ENCODE measurements at places on chromosomes 4 and X. TPM values are rescaled to one million over a fixed set of nuclear protein-coding genes. Genes with fewer than 3 reads are reported as not detected.

- no peaks in the 10 kb centered on the region for H3K4me1 ChIP-seq
- H3K27me3 ChIP-seq = no peaks in the 10 kb centered on the region
- no peak for DNase-seq
- H3K27ac ChIP-seq = no peak overlapping the region
- H3K36me3 ChIP-seq = no peaks in the 10 kb centered on the region
- no peak overlapping the region for H3K4me3 ChIP-seq
Measured at GRCh38 chr4:71201057-71201456, 137.8 kb upstream of the SLC4A4 start.

GRCh38 chr4:139853309-139853708, 187.7 kb downstream of the MGST2 start:
- H3K27me3 ChIP-seq = no peaks in the 10 kb centered on the region
- H3K36me3 ChIP-seq = no peaks in the 10 kb centered on the region
- H3K4me1 ChIP-seq = peaks cover 11% of the 10 kb centered on the region
- no peak overlapping the region for H3K27ac ChIP-seq

DNA sequence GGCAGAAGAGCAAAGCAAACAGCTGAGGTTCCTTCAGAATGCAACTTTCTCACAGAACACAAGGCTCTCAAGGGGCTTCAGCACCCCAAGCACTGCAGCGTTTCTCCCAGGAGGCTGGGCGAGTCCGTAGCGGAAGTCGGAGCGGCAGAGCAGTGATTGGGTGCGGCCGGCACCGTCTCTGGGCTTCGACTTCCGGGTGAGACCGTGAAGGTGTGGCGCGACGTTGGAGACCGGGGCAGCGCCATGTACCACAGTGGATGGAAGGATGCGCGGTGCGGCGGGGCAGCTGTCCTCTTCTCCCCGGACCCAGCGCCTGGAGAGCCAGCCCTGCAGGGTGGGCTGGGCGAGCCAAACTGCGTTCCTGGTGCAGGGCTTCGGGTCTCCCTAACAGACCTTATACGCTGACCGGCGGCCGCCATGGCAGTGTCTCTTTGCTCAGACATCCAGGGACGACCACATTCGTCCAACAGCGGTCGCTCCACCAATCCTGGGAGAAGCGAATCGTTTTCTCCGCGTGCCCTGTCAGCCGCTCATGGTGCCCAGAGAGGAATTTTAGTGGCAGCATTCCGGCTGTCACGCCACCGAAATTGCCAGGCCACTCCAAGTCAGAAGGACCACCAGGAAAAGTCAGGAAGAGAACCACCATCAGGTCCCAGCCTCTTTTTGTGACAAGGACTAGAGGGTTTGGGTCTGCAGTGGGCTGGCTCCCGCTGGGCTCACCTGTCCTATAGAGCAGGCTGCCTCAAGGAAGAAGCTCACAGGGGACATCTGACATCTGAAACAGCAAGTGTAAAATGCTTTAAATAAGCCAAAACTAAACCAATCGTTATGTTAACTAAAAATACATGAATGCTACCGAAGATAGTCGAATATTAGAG, 20.5 kb downstream of the TRIM61 start:
- H3K27ac ChIP-seq = no peak overlapping the region
- H3K4me1 ChIP-seq = no peaks in the 10 kb centered on the region
- H3K27me3 ChIP-seq = no peaks in the 10 kb centered on the region
- peak; percentile 52 for DNase-seq
- H3K36me3 ChIP-seq = no peaks in the 10 kb centered on the region

DNA sequence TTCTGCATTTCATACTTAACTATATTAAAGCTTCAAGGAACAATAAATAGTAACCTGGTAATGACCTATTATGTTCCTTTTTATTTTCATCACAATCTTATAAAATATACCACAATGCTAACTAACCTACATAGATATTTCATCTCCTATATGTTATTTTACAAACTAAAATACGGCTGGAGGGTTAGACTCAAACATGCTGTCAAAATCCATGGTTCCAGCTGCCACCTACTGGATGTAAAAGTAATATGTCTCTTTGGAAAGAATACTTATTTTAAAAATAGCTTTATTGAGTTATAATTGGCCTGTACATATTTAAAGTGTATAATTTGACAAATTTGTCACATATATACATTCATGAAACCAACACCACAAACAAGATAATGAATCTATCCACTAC, 15.0 kb downstream of the RGN start:
- no peak overlapping the region for H3K27ac ChIP-seq
- no peak overlapping the region for H3K4me3 ChIP-seq

GRCh38 chrX:148361641-148362040, 138.8 kb upstream of the AFF2 start:
- H3K27ac ChIP-seq = no peak overlapping the region
- H3K4me3 ChIP-seq = no peak overlapping the region
- no peaks in the 10 kb centered on the region for H3K4me1 ChIP-seq
- H3K27me3 ChIP-seq = no peaks in the 10 kb centered on the region
- no peaks in the 10 kb centered on the region for H3K36me3 ChIP-seq
- DNase-seq = no peak

GRCh38 chr4:88807499-88807898, 109.9 kb upstream of the NAP1L5 start:
- no peaks in the 10 kb centered on the region for H3K36me3 ChIP-seq
- H3K4me3 ChIP-seq = no peak overlapping the region
- H3K27ac ChIP-seq = no peak overlapping the region
- no peaks in the 10 kb centered on the region for H3K4me1 ChIP-seq
- no peaks in the 10 kb centered on the region for H3K27me3 ChIP-seq

- no peaks in the 10 kb centered on the region for H3K4me1 ChIP-seq
- H3K27ac ChIP-seq = no peak overlapping the region
- no peaks in the 10 kb centered on the region for H3K36me3 ChIP-seq
- no peak overlapping the region for H3K4me3 ChIP-seq
Measured at GRCh38 chrX:13754765-13755164, 20.2 kb downstream of the OFD1 start.

GRCh38 chr4:133524369-133524768, 375.3 kb downstream of the PCDH10 start:
- H3K27me3 ChIP-seq = no peaks in the 10 kb centered on the region
- no peak for DNase-seq
- H3K4me1 ChIP-seq = no peaks in the 10 kb centered on the region
- H3K36me3 ChIP-seq = no peaks in the 10 kb centered on the region
- H3K4me3 ChIP-seq = no peak overlapping the region

DNA sequence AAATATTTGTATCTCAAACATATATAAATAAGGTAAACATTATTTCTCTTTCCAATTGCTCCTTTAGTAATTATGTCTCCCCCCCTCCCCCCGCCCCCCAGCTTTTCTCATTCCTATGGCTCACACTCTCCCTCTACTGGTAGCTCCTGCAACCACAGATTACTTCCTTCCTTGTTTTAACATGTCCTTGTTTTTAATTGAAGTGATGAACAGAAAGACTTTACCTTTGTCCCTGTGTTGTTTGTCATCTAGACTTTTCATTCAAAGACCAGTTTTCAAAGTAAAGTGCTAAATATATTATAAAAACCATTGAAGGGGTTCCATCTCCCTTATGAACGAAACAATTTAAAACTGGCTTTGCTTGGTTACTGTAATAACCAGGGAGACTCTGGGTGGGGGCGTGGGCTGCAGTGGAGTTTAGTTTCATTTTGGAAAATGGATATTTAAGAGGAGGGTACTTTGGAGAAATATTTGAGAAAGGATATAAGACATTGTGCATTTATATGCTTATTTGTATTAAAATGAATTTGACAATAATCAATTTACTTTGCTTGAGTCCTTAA, 352.9 kb downstream of the RAPGEF2 start:
- H3K27ac ChIP-seq = no peak overlapping the region
- no peaks in the 10 kb centered on the region for H3K4me1 ChIP-seq
- no peak for DNase-seq
- H3K27me3 ChIP-seq = no peaks in the 10 kb centered on the region
- no peaks in the 10 kb centered on the region for H3K36me3 ChIP-seq
- no peak overlapping the region for H3K4me3 ChIP-seq

- H3K36me3 ChIP-seq = no peaks in the 10 kb centered on the region
- H3K4me1 ChIP-seq = no peaks in the 10 kb centered on the region
- no peaks in the 10 kb centered on the region for H3K27me3 ChIP-seq
- no peak for DNase-seq
- H3K27ac ChIP-seq = no peak overlapping the region
Measured at GRCh38 chrX:11212741-11213140, 80.5 kb upstream of the AMELX start.

GRCh38 chrX:154444755-154445246, 860 bp downstream of the FAM50A start:
- H3K4me3 ChIP-seq = peak overlapping the region; percentile 64
- H3K4me1 ChIP-seq = no peaks in the 10 kb centered on the region
- no peaks in the 10 kb centered on the region for H3K36me3 ChIP-seq
- no peak for DNase-seq

DNA sequence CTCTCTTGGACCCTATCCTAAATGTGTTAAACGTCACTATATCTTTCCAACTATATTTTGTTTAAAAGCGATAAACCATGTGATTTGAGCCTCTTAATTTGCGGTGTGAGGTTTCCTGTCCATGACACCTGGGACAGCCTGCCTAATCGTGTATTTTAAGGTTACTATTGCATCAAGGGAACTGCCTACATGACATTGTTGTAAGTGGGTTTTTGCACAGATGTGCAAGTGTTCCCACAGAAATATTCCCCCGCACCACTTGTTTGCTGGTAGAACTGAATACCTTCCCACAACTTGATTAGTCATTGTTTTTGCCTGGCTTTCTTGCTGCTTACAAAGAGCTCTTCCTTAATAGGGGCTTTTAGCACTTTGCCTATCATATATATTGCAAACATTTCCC, 5.1 kb upstream of the FAM184B start:
- no peaks in the 10 kb centered on the region for H3K36me3 ChIP-seq
- no peak for DNase-seq
- H3K4me1 ChIP-seq = no peaks in the 10 kb centered on the region
- H3K27ac ChIP-seq = no peak overlapping the region

GRCh38 chr4:30122711-30123110, 597.5 kb upstream of the PCDH7 start:
- H3K4me1 ChIP-seq = no peaks in the 10 kb centered on the region
- H3K27ac ChIP-seq = no peak overlapping the region
- no peak overlapping the region for H3K4me3 ChIP-seq
- no peaks in the 10 kb centered on the region for H3K27me3 ChIP-seq
- H3K36me3 ChIP-seq = no peaks in the 10 kb centered on the region

GRCh38 chr4:15034071-15034764, 31.9 kb downstream of the CPEB2 start:
- H3K4me1 ChIP-seq = no peaks in the 10 kb centered on the region
- no peak overlapping the region for H3K4me3 ChIP-seq
- DNase-seq = no peak
- H3K27ac ChIP-seq = peak overlapping the region; percentile 18
- H3K36me3 ChIP-seq = peaks cover 15% of the 10 kb centered on the region
- no peaks in the 10 kb centered on the region for H3K27me3 ChIP-seq

GRCh38 chrX:2707334-2707760, 16.3 kb downstream of the CD99 start:
- no peak for DNase-seq
- H3K36me3 ChIP-seq = no peaks in the 10 kb centered on the region
- H3K4me3 ChIP-seq = no peak overlapping the region
- H3K27me3 ChIP-seq = no peaks in the 10 kb centered on the region

- H3K4me1 ChIP-seq = peaks cover 15% of the 10 kb centered on the region
- peak overlapping the region; percentile 87 for H3K27ac ChIP-seq
- H3K36me3 ChIP-seq = no peaks in the 10 kb centered on the region
- no peaks in the 10 kb centered on the region for H3K27me3 ChIP-seq
- no peak for DNase-seq
Measured at GRCh38 chr4:73067971-73068394, 1.5 kb downstream of the COX18 start.

GRCh38 chr4:76666944-76667532, 230.9 kb downstream of the SOWAHB start:
- H3K4me1 ChIP-seq = no peaks in the 10 kb centered on the region
- no peak for DNase-seq
- peaks cover 1% of the 10 kb centered on the region for H3K36me3 ChIP-seq
- no peak overlapping the region for H3K4me3 ChIP-seq
- no peaks in the 10 kb centered on the region for H3K27me3 ChIP-seq

- H3K27ac ChIP-seq = no peak overlapping the region
- DNase-seq = no peak
- H3K4me3 ChIP-seq = no peak overlapping the region
- no peaks in the 10 kb centered on the region for H3K36me3 ChIP-seq
Measured at GRCh38 chr4:108535757-108536156, 84.6 kb upstream of the RPL34 start.

GRCh38 chr4:8852118-8852704, 19.4 kb downstream of the HMX1 start:
- no peak overlapping the region for H3K4me3 ChIP-seq
- H3K4me1 ChIP-seq = no peaks in the 10 kb centered on the region
- H3K27me3 ChIP-seq = peaks cover 12% of the 10 kb centered on the region

SSX2 gene
- total RNA-seq = not detected

CUL4B gene
- total RNA-seq = 18.6 TPM

RADX gene
- total RNA-seq = 1.5 TPM

HUWE1 gene
- total RNA-seq = 93.5 TPM

NDP gene
- not detected for total RNA-seq

PLAC8 gene
- total RNA-seq = 12.6 TPM

GLOD5 gene
- total RNA-seq = 2.1 TPM

LAMTOR3 gene
- 18.1 TPM for total RNA-seq

MED14 gene
- 24.1 TPM for total RNA-seq

GUCY1A1 gene
- total RNA-seq = 7.8 TPM

PARM1 gene
- 1.2 TPM for total RNA-seq

CDS1 gene
- 11.2 TPM for total RNA-seq

FRG2 gene
- not detected for total RNA-seq

NDNF gene
- 0.46 TPM for total RNA-seq

HERC5 gene
- 1.6 TPM for total RNA-seq

RAB39B gene
- 0.07 TPM for total RNA-seq

RAB41 gene
- total RNA-seq = not detected
